Cerebellum (tissue), 4 donors: ENCODE measurements at places on chromosomes 7 and 10. TPM values are rescaled to one million over a fixed set of nuclear protein-coding genes. Genes with fewer than 3 reads are reported as not detected.

HILPDA gene
- total RNA-seq = 33.6 TPM

C10orf90 gene
- not detected for total RNA-seq

FERD3L gene
- not detected for total RNA-seq

CFTR gene
- total RNA-seq = 5.3 TPM

SPDYE9 gene
- total RNA-seq = not detected

GRCh38 chr10:118310822-118311221 lies 31.3 kb downstream of the FAM204A start:
- no peak for DNase-seq

DNA sequence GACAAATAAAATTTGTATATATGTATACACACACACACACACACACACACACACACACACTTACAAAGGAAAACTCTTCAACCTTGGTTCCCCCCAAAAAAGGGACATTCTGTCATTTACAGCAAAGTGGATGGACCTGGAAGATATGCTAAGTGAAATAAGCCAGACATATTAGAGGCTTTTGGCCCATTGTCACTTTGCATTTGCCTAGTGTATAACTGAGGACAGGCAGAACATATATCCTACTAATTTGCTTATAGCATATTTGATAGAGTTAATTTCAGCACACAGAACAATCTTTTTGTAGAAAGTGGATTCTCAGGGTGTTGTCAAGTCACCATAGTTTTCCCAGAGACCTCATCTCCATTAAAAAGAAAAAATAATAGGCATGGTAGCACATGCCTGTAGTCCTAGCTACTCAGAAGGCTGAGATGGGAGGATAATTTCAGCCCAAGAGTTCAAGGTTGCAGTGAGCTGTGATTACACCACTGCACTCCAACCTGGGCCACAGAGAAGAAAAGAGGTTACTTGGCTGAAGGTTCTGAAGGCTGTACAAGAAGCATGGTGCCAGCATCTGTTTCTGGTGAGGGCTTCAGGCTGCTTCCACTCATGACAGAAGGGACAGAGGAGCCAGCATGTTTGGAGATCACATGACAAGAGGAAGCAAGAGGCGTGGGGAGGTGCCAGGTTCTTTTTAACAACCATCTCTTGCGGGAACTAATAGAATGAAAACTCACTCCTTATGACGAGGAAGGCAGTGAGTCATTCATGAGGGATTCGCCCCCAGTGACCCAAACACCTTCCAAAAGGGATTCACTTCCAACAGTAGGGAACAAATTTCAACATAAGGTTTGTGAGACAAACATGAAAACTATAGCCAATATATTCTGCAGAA lies 135.6 kb downstream of the TMEM168 start:
- no peak for DNase-seq

DNA sequence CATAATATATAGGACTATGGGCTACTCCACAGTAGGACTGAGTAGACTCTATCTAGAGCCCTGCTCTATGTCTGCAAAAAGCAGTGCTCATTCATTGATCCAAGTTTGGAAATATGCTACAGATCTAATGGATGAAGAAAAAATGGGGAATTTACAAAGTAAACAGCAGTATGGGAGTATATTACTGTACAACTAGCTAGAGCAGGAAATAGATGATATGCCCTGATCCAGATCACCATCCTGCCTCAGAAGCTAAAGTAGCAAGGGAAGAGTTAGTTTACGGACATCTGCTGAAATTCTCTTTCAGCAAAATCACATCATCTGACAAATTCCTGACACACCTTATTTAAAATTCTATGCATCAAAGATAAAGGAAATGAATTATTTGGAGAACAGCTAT lies 168.2 kb upstream of the SEMA3A start:
- DNase-seq = no peak

GRCh38 chr7:29120955-29121354 lies 25.4 kb downstream of the CPVL start:
- DNase-seq = no peak
